ENCODE measurements at places on chromosomes 3 and 15.

DNA sequence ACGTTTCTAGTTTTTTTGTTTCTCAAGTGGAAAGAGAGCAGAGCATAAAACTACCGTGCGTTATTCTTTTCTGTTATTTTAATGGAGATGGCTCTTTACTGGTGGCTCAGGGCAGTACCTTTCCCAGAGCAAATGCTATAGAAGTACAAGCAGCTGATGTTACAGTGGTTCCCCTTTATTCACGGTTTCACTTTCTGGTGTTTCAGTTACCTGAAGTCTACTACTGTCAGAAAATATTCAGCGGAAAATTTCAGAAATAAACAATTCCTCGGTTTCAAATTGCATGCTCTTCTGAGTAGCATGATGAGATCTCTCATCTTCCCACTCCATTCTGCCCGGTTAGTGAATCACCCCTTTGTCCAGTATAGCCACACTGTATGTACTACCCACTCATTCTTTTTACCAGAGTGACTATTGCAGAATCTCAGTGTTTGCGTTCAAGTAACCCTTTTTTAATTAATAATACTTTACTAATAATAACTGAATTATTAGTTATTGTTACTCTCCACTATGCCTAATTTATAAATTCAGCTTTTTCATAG is 597.5 kb upstream of the ROBO2 start:
- DNase-seq, result no peak

- no peak for DNase-seq
These were observed 14.2 kb downstream of the ST8SIA2 start for GRCh38 chr15:92407916-92408315.

GRCh38 chr3:184850201-184850600 is 38.2 kb downstream of the VPS8 start:
- no peak for DNase-seq

DNA sequence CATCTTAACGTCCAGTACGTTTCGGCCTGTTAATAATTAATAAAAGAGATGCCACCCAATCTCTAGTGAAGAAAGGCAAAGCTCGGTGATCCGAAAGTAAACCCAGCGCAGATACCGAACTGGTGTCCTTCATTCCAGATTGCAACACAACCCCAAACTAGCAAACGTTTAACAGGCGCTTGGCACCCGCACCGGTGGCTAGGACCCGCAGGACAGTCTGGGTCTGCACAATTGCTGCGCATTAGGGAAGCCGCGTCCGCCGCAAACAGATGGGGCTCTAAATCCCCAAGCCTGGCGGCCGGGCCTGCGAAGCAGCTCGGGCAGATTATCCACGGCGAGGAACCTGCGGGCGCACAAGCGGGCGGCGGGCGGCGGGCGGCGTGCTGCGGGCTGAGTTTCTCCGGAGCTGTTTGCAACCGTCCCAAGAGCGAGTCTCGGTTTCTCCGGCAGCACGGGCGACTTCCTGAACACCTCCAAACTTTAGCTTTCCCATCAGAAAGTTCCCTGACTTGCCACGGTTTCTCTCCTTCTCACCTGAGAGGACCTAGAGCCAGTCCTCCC is 112.1 kb upstream of the ICE2 start:
- peak; percentile 57 for DNase-seq

- DNase-seq, result no peak
These were observed 132.0 kb upstream of the IL12A start for GRCh38 chr3:159856590-159857104.

GRCh38 chr15:70057931-70058641 is 39.6 kb downstream of the TLE3 start:
- no peak for DNase-seq

DNA sequence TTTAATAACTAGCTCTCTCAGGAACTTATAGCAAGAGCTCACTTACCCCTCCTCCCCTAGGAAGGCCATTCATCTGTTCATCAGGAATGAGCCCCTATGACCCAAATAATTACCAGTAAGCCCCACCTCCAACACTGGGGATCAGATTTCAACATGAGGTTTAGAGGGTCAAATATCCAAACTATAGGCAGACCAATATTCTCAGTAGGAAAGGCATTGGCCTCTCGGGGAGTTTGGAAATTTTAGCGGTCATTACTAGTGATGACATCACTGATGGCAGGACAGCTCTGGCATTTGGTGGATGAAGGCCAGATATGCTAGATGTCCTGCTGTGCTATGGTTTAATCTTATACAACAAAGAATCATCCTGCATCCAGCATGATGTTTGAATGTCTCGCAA is 15.2 kb upstream of the CD47 start:
- no peak for DNase-seq

DNA sequence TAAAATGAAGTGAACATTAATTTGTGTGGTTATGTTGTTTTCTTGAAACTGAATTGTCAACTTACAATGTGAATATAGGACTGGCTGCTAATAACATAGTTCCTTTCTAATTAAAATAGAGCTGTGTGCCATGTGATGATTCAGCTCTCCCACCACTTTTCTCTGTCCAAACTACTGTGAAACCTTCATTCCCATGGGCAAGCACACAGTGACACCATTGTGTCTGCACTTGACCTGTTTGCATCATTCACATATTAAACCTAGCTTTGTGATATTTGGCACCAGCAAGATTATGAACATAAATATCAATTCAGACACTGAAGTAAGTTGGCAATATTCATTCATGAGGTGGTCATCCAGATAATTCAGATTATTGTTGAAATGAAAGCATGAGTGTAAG is 78.8 kb upstream of the TCF12 start:
- DNase-seq, result no peak

GRCh38 chr3:46163556-46164041 is 44.5 kb downstream of the CCR1 start:
- DNase-seq, result no peak

DNA sequence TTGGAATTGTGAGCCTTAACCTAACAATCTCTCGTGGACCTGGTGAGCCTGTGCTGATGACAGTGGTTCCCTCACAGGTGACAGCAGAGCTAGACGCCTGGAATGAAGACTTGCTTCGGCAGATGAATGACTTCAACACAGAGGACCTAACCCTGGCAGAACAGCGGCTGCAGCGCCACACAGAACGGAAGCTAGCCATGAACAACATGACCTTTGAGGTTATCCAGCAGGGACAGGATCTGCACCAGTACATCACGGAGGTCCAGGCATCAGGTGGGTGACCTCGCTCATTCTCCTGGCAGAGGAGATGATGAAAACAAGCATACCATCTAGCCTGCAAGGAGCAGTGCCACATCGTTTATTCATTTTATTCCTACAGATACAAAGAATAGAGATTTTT is 316.9 kb upstream of the UMPS start:
- DNase-seq, result no peak

DNA sequence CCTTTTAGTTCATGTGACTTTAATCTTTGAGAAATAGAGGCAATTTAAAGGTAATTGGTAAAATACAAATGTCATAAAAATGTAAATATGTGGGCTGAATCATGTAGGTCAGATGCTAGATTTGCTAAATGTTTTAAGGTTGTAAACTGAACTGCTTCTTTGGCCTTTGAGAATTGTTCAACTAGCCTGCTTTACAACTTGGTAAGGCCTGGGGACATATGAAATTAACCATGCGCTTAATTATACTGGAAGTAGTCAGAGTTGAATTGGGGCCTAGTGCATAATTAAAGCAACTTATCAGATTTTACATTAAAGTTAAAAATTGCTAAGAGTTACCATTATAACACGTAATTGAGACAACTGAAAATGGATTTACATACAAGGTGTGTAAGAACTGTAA is 21.0 kb upstream of the TMEM45A start:
- no peak for DNase-seq

DNA sequence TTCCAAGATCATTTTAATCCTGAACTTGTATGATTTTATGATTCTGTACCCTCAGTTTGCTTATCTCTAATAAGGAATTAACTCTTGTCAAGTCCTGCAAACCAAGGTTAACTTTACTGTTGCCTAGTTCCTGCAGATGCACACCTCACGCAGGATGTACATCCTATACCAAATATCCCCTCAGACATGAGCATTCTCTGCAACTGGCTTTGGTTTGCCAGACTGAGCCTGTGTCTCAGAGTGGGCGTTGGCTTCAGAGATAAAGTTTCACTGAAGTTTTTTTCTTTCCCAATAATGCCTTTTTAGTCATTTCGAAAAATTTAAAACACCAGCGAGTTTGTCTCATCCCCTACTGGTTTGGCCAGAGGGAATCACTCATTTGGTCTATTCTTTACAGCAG is 173.9 kb downstream of the NR2F2 start:
- no peak for DNase-seq

DNA sequence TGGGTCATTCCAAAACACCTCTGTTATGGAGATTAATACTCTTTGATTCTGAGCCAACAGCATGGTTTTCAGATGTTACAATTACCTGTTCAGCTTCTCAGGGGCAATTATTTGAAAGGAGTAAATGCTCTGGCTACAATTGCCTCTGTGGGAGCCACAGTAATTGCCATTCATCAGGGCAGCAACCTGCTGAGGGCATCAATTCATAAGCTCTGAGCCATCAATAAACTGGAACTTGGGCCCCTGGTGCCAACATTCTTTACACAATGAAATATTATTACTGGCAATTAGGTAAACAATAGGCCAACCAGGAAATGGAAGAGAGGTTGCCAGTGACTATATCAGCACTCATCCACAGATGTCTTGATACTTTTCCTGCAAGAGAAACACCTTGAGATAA is 660.8 kb downstream of the MECOM start:
- DNase-seq, result no peak

DNA sequence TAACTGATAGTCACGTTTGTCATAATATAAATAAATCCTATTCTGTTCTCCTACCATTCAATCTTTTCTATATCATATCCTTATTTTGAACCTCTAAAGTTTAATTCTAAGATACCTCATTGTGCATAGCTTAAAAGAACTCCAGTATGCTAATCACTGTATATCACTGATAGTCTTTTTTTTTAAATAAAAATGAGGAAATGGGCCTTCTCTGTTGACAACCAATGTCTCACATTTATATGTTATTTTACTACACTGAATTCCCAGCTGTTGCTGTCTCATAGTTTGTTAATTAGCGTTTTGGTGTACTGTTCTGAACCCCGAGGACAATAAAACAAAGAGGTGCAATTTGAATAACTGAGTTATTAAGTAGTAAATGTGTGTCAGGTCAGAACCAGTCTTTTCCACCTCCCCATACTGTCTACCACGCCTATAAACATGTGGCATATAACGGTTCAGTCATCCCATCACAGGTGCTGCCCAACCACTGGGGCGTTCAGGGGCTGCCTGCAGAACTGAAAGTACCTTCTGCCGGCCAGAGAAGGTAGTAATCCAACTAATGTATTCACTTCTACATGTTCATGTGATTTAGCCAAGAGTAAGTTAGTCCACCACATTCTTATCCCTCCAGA is 14.9 kb downstream of the CBLB start:
- DNase-seq, result no peak

GRCh38 chr3:143416229-143416628 is 296.7 kb downstream of the CHST2 start:
- DNase-seq, result no peak

DNA sequence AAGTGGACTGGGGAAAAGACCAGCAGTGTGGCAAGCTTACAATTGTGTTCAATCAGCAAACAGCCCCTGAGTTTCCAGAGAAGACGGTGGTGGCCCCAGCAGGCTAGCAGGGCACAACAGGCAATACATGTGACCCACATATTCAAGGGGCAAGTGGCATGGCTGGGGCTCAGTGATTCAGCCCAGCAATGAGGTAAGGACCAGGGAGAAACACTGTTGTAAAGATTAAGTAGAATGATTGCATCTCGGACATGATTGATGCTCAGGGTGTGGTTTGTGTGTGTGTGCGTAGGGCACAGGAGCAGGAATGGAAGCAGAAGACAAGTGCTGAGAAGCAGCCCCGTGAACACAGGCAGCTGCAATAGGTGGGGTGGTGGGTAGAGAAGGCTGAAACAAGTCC is 37.9 kb downstream of the KLHL6 start:
- no peak for DNase-seq

DNA sequence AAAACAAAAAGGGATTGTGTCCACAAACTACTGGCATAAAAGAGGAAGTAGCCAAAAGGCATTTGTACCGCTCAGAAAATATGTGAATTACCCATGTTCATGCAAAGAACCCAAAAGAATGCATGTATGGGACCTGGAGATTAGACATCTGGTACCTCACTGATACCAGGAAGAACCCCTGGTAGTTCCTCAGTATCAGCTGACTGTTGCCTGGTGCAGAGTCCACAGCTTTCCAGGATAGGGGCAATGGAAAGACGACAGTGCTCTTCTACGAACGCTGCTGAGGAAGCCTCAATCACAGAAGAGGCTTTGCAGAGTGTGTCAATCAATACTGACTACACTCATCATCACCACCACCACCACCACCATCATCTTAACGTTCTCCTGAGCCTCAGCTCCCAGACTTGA is 63.3 kb downstream of the ATP8B4 start:
- DNase-seq, result no peak

DNA sequence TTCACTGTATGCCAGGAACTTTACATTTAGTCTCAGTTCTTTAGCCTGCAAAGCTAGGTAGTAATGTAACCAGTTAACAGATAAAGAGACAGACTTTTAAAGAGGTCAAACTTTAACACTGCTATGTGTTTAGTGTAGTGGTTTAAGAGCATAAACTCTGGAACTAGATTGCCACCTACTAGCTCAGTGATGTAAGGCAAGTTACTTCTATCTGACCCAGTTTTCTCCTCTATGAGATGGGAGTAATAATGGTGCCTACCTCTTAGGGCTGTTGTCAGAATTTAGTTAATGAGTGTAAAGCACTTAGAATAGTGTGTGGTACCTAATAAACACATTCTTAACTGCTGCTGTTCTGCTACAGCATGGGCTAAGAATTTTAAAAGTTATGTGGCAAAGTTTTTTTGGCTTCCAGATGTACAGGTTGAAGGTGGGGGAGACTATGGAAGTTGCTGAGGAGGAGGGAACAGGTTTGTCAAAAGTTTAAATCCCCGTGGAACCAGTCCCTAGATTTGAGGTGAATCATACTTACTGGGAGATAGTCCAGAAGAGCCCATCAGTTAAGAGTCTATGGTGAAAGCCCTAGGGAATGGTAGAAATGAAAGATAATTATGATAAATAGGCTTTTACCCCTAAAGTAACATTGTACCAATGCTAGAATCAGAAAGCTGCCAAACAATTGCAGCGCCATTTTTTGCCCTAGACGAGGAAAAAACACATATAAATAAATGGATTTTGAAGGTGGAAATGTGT is 13.9 kb downstream of the TSC22D2 start:
- DNase-seq, result no peak

- DNase-seq, result no peak
These were observed 17.1 kb downstream of the SKIC8 start for GRCh38 chr15:78282324-78282723.

- no peak for DNase-seq
These were observed 152.5 kb downstream of the VPS13C start for GRCh38 chr15:61907753-61908086.

- DNase-seq, result no peak
These were observed 135.2 kb downstream of the VGLL4 start for GRCh38 chr3:11508346-11509172.

DNA sequence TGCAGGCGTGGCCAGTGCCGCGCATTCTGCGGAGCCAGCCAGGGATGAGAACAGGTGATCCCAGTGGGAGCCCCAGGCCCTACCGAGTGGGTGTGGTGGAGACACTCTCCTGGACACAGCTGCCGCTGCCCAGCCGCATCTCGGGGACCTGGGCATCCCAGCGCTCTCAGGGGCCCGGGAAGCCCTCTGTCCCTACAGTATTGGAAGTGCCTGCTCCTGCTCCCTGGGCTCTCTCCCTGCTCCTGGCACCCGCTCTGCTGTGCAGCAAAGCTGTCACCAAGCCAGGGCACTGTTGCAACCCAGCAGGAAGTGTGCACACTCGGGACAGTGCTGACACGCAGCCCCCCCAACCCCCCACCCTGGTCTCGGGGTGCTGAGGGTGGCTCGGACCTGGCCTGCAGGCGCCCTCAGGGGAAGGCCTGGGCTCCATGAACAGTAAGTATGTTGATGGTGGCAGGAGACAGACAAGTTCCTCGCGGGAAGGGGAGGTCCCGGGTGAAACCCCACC is 1177.4 kb upstream of the GBE1 start:
- peak; percentile 8 for DNase-seq
